ENCODE measurements at places on chromosomes 5 and 9.
A peak's percentile ranks its signal among the peaks of the same experiment; 100 is the strongest.

DNA sequence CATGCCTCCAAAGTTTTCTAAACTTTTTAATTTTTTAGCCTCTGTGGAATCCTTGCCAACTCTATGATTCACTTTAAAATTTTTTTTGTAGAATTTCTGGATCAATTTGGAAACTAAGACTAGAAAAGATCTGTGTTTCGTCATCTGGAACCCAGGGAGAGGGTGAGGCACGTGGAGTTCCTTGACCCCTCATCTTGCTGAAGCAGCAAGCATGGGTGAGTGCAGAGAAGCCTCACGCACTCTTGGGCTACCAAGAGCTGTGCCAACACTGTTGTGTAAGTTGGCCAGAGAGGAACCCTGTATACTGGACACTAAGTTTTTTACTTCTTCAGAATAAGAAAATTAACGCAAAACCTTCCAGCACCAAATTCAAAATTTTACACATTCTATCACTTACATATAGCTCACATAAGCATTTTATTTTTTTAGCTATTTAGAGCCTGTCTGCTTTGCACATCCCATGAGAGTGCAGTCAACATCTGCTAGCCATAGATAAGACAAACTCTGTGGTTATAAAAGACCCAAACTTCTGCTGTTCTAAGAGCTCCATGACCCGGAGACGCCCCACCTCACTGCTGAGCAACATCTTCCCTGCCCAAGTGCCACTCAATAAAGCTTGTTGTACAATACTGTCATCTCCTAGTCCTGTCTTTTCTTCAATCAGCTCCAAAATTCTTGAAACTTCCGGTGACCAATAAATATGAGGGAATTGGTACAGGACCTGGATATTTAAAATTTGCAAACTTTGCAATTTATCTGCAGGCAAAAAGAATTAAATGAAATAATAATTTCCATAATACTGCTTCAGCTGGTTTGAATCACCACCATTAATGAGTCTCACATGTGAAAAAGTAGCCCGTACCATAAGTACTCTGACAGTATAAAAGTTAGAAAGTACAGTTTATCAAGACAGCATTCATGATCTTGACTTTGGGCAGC is 69.7 kb upstream of the ADCY2 start:
- DNase-seq = no peak

DNA sequence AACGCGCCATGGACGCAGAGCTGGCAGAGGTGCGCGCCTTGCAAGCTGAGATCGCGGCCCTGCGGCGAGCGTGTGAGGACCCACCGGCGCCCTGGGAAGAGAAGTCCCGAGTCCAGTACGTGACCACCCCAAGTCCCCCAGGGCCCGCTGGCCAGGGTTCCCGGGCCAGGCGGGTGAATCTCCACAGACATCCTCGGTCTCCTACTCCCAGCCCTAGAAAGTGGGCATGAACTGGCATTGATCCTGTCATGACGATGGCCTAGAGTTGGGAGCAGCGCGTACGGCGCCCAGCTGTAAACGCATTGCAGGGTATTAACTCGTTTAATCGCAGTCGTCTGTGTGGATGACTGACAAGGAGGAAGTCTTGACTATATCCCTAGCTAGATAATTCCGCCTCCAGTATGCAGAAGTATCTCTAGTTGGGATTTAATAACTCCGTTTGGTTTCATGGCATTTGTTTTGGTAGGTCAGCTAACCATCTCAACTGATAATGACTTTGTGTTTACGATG is 293 bp downstream of the CENPP start:
- no peak for DNase-seq

- no peak for DNase-seq
Measured at GRCh38 chr5:44389090-44389822, at the start of gene FGF10. TSS of gene FGF10 (minus strand) at chr5:44389420. CDS start at chr5:44388682, 738 bp downstream.

DNA sequence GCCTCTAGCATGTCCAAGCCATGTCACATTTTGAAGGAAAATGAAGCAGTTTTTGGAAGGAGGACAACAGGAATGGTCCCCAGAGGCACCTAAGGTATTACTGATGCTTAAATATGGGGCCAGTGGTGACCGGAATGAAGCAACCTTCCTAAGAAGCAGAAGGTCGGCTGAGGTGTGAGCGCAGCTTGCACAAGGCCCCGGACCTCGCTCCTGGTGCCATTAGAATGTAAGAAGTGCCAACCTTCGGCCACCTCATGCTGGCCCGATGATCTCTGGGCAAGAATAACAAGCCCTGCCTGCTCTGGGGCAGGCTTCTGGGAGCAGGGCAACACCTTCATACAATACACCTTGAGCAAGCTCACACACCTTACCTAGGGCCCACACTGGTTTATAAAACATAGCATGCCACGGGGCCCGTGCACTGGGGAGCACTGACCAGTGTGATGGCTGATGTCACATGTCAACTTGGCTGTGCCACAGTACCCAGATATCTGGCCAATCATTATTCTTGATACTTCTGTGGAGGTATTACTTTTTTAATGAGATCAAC is 21.9 kb downstream of the SEMA4D start:
- no peak for DNase-seq

GRCh38 chr9:9719373-9720112 is 893.3 kb downstream of the PTPRD start:
- DNase-seq = no peak

GRCh38 chr5:175689147-175689991 is 31.5 kb downstream of the HRH2 start:
- DNase-seq = no peak

DNA sequence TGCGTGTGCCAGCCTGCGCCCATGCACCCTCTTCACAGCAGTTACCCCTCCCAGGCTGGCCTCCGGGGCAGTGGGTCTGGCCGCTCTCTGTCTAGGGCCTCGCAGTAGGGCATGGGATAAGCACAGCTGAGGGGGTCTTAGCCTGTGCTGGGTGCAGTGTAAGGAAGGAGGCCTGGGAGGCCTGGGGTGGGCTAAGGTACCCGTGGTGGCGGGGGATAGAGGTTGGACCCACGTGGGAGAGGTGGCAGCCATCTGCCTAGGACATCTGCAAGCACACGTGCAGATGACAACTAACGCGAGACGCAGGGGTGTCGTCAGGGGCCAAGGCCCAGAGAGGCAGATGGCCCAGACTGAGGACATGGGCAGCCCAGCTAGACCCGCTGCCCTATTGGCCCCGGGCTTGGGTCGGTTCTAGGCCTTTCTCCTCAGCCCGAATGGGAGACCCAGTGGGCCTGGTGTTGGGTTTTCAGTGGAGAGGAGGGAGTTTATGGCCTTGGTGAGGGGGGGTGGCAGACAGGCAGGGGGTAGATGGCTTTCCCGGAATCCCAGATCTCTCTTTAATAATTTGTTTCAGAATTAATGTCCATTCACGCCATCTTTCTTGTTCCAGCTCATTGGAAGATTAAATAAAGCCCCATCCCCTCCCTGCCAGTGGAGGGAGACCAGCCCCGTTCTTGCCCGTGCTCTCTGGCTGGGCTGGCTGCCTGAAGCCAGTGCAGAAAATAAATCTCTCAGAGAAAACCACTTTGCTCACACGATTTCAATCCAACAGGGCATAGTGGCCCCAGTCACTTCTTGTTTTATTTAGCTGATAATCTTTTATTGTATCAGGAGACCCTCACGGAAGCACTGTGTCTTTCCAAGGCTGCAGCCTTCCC is 154.2 kb downstream of the GAPVD1 start:
- DNase-seq = no peak

- DNase-seq = no peak
Measured at GRCh38 chr9:89633920-89634319, 29.1 kb downstream of the GADD45G start.

GRCh38 chr5:76610196-76610595 is 13.0 kb downstream of the F2RL2 start:
- no peak for DNase-seq

DNA sequence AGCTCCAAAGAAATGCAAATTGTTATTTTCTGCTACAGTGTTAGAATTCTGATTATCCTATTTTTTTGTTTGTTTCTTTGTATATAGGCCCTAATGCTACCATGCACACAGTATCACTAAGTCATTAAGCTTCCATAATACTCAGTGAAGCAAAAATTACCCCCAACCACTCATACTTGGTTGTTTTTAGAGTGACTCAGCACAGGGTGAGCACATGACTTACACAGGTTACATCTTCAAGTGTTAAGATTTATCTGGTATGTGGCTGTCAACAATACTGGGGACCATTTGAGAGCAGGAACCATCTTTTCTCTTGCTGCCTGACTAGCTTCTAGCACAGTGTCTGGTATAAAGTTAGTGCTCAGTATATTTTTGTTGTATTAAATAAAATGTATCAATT is 255.8 kb upstream of the SLC24A2 start:
- peak; percentile 19 for DNase-seq

GRCh38 chr5:179865491-179866240 is 7.0 kb upstream of the MRNIP start:
- no peak for DNase-seq

- DNase-seq = no peak
Measured at GRCh38 chr9:130196643-130197042, 24.4 kb downstream of the NCS1 start.

DNA sequence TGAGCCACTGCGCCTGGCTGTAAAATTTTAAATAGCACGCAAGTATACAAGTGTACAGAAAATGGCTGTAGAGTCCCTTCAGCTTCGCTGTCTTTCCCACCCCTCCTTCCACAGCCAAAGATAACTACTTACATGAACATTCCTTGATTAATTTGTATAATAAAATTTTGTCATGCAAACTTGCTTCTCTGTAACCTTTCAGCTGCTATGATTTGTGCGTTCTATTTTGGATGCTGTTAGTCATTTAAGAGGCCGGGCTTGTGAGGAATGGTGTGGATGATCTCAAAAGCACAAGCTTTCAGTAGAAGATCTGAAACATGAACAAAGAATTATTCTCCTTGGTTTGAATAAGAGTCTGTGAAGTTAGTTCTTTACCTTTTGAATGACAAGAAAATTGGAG is 115.0 kb upstream of the TLE1 start:
- no peak for DNase-seq

GRCh38 chr5:112643339-112643971 is 94.2 kb upstream of the APC start:
- no peak for DNase-seq

DNA sequence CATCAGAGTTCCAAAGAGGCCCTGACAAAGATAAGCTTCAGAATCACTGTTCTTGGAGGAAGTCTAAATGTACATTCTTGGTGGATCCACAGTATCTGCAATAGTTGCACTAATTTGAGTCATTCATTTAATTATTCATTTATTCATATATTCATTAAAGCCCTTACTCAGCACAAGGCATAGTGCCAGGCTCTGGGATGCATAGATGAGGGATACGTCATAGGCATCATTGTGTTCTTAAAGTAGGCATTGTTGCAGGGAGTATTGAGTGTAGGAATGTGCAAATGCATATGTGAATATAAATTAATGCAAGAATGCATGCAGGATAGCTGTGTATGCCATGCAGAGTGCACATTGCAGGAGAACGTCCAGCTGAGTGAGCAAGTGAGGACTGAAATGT is 100.7 kb downstream of the DRD1 start:
- DNase-seq = no peak

- no peak for DNase-seq
Measured at GRCh38 chr5:150460781-150461180, 11.2 kb upstream of the RPS14 start.

DNA sequence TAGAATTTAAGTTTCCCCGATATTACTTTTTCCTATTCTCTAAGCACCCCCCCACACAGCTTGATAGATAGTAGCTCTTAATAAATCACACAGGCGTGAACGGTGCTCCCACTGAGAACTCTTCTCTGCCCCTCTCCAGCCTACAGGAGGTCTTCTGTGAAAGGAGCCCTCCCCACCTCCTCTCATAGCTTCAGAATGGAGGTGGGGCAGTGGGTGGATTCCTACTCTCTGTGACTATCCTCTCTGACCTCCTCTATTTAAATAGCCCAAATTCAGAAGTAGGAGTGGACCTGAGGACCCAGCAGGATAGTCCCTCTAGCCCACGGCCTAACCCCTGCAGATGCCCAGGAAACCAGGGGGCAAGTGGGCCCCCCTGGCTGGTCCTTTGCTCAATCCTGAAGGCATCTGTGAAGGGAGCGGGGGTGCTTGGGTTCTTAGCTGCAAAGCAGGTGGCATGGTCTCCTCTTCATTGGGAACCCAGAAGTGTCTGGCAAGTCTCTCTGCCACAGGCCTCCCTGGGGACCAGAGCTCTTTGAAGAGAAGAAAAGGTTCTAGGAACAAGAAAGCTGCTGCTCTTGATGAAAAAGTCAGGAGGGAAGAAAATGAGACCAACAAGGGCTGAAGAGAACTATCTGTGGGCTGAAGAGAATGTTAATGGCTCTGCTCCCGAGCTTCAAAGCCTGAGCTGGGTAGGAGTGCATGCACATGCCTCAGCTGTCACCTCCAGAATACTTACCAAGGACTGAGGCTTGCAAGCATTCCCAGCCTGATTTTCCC is 21.1 kb upstream of the HSPA9 start:
- DNase-seq = no peak

DNA sequence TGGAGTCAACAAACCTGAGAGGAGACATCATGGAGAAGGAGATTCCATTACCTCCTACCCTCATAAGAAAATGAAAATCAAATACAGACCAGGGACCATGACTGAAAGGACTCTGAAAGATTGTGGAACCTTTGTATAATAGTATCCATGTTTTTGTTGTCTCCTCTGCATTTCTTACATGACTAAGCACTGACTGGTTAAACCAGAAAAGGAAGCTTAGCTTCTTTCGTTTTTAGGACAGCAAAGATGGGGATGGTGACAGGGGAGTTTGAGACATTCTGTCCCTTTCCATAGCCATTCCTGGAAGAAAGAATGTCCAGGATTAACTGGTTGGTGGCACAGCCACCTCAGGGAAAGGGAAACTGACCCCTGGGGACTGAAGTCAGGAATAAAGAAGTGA is 22.2 kb downstream of the ITGA1 start:
- DNase-seq = peak; percentile 43

DNA sequence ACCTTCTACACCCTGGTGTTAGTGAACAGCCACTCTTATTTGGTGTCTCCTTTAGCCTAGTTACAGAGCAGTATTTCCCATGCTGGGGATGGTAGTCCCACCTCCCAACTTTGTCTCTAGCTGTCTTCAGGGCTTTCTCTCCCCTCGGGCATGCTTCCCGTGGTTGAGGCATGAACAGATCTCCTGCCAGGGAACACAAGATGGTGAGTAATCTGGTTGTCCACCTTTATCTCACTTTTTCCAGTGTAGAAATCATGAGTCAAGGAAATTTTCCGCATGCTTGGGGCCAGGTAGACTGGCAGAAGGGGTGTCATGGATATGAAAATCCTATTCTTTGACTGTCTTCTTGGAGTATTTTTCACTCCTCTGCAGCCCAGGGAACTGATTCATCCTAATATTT is 532.9 kb downstream of the ANXA1 start:
- DNase-seq = peak; percentile 17

- no peak for DNase-seq
Measured at GRCh38 chr5:35308421-35308820, 78.1 kb upstream of the PRLR start.

DNA sequence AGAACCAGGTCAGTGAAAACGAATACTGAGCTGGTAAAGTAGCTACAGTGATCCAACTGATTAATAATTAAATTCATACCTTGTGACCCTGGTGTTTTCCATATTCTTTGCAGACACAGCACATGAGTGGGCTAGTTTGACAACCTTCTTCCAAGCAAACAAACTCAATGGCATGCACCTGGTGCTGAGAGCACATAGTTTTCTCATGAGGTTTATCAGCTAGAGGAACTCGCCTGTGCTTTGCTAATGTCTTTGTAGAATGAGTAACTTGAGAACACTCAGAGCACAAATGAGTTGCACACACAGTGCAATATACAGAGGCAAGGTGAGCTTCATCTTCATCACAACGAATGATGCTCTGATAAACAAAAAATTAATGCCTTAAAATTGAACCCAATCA is 12.6 kb downstream of the TRIM23 start:
- peak; percentile 64 for DNase-seq

GRCh38 chr9:127300886-127301447 is 36.4 kb downstream of the GARNL3 start:
- no peak for DNase-seq

All from RCC 7860 (cell line).